Endothelial cell (in vitro differentiated cells): ENCODE measurements at places on chromosomes 7 and 10. TPM values are rescaled to one million over a fixed set of nuclear protein-coding genes. Genes with fewer than 3 reads are reported as not detected.

GRCh38 chr7:38306171-38306570, 32.7 kb upstream of the TARP start:
- no peaks in the 10 kb centered on the region for H3K4me1 ChIP-seq
- no peak overlapping the region for H3K4me3 ChIP-seq
- no peak for DNase-seq
- H3K27ac ChIP-seq: no peak overlapping the region

- H3K36me3 ChIP-seq: peaks cover 12% of the 10 kb centered on the region
- peaks cover 2% of the 10 kb centered on the region for H3K27me3 ChIP-seq
- no peak overlapping the region for H3K27ac ChIP-seq
- H3K4me3 ChIP-seq: no peak overlapping the region
- peaks cover 3% of the 10 kb centered on the region for H3K4me1 ChIP-seq
Measured at GRCh38 chr7:75711656-75712514, 26.9 kb downstream of the HIP1 start.

GRCh38 chr10:73873838-73874215, 528 bp downstream of the CAMK2G start:
- H3K4me1 ChIP-seq: peaks cover 11% of the 10 kb centered on the region
- H3K27me3 ChIP-seq: peaks cover 20% of the 10 kb centered on the region
- DNase-seq: no peak
- H3K4me3 ChIP-seq: no peak overlapping the region

DNA sequence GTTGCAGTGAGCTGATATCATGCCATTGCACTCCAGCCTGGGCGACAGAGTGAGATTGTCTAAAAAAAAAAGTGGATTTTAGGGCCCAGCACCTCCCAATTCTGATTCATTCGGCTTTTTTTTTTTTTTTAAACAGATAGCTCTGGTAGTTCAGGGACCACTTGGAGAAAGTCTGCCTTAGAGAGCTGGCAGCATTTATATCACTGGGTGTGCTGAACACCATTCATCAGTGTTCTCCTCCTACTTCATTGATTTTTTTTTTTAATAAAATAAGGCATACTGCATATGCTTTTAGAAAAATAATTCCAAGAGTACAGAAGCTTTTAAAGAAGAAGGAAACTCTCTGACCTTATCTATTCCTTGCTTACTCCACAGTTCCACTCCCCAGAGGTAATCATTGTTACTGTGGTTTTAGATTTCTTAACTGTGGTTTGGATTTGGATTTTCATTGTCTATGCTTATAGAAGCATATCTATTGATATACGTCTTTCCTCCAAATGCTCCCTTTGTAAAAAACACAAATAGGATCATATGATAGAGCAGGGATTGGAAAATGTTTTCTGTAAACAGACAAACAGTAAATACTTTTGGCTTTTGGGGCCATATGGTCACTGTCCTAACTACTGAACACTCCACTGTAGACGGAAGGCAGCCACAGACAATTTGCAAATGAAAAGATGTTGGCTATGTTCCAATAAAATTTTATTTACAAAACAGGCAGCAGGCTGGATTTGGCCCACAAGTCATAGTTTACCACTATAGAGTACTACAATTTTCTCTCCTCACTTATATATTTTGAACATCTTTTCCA, 21.1 kb upstream of the SAR1A start:
- H3K4me3 ChIP-seq: no peak overlapping the region
- no peaks in the 10 kb centered on the region for H3K36me3 ChIP-seq
- DNase-seq: no peak
- peaks cover 4% of the 10 kb centered on the region for H3K27me3 ChIP-seq
- no peak overlapping the region for H3K27ac ChIP-seq

DNA sequence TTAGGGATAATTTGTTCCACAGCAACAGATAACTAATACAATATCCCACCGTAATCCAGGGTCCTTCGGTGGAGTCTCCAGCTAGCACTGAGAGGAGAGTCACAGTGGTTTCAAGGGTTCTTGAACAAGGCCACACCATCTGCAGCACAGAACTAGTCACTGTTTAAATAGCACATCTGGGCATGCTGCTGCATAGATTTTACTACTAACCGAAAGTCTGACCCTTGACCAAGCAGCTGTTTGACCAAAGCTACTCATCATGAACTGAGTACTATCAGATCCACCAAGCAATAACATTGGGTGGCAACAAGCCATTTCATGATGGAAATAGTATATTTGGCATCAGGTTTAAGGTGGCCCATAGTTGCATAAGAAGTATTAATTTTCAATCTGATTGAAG, 53.2 kb downstream of the ANKMY2 start:
- no peak overlapping the region for H3K27ac ChIP-seq
- H3K4me1 ChIP-seq: peaks cover 13% of the 10 kb centered on the region
- H3K4me3 ChIP-seq: no peak overlapping the region
- no peak for DNase-seq

DNA sequence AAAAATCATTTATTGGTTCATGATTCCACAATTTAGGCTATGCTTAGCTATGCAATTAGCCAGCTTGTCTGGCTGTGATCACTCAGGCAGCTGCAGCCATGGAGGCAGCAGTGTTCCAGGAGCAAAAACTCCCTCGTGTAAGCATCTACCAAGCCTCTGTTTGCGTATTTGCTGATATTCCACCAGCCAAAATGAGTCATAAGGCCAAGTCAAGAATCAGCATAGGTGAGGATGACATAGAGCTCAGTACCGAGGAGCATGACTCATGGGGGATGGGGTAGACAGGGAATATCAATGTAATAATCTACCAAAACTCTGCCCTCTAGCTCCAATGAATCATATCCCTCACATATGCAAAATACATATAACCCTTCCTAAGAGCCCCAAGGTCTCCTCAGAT, 63.3 kb downstream of the IMMP2L start:
- H3K36me3 ChIP-seq: peaks cover 4% of the 10 kb centered on the region
- no peaks in the 10 kb centered on the region for H3K27me3 ChIP-seq
- peaks cover 5% of the 10 kb centered on the region for H3K4me1 ChIP-seq

DNA sequence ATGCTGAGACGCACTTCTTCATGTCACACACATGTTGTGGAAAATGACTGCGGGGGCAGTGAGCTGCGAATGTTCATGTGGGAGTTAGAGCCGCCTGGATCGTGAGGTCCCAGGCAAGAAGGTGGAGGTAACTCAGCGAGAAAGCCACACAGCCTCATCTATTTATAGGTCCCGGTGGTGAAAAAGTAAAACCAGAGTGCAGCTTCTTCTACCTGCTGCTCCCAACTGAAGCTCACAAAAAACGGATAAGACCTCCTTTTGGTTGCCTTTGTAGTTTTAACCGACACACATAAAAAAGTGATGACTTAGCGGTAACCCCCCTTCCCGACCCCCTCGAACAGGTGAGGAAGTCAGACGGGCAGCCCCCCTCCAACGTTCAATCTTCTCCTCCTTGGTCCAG, 276.9 kb downstream of the GATA3 start:
- no peaks in the 10 kb centered on the region for H3K36me3 ChIP-seq
- DNase-seq: no peak
- H3K4me1 ChIP-seq: peaks cover 14% of the 10 kb centered on the region
- H3K4me3 ChIP-seq: no peak overlapping the region

DNA sequence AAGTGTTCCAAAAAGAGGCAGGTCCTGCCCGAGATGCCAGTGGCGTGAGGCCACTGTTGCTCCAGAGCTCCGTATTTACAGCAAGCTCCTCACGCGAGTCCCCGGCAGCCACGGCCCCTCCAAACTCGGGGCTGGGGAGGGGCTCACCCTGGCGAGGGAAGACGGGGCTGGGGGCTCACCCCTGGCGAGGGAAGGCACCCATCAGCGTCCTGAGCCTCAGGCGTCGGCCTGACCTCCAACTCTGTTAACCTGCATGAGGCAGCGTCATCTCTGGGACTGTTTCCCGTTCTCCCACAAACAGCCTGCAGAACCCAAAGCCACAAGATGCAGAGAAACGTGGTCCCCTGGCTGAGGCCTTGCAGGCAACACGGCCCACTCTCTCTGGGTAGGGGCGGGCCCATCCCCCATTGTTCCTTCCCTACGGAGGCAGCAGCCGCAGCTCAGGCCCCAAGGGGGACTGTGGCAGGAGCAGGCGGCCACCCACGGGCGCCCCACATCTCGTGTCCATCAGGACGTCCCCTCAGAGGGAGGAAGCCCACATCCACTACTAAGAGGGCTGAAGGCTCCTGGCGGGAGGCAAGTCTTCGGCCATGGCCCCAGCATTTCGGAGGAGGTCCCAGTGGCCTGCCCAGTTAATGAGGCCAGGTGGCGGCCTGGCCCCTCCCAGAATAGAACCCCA, 4.2 kb upstream of the ADGRA1 start:
- peaks cover 3% of the 10 kb centered on the region for H3K4me1 ChIP-seq
- H3K4me3 ChIP-seq: no peak overlapping the region
- H3K27me3 ChIP-seq: peaks cover 12% of the 10 kb centered on the region
- H3K36me3 ChIP-seq: peaks cover 3% of the 10 kb centered on the region

DNA sequence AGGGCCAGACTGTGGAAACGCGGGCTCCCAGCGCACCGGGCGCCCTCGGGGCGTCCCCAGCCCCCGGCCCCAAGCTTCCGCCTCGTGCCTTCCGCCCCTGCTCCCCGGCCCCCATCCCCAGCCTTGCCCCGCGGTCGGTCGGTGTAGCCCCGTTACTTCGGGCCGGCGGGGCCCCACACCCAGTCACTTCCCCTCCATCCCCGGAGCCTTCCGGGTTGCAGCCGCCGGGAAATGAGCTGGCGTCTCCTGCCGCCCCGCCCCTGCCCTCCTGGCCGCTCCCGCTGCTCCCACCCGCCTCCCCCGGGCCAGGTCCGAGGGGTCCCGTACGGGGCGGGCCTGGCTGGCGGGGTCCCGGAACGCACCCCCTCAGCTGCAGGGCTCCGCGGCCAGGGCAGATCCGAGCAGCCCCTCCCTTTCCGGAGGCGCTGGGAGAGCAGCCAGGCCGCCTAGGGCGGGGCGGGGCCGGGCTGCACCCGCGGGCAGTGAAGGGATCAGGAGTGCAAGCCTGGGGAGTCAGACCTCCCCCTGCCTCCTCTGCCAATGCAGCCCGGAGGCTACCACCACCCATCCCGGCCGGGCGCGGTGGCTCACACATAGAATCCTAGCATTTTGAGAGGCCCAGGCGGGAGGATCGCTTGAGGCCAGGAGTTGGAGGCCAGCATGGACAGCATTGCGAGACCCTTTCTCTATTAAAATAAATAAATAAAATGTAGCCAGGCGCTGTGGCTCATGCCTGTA, 709 bp downstream of the ARPC1B start:
- H3K4me1 ChIP-seq: peaks cover 12% of the 10 kb centered on the region
- no peak overlapping the region for H3K27ac ChIP-seq
- peaks cover 7% of the 10 kb centered on the region for H3K27me3 ChIP-seq
- DNase-seq: peak; percentile 58
- H3K36me3 ChIP-seq: peaks cover 4% of the 10 kb centered on the region
- peak overlapping the region; percentile 78 for H3K4me3 ChIP-seq

- no peak for DNase-seq
- H3K27me3 ChIP-seq: peaks cover 7% of the 10 kb centered on the region
- H3K4me1 ChIP-seq: peaks cover 7% of the 10 kb centered on the region
- no peaks in the 10 kb centered on the region for H3K36me3 ChIP-seq
Measured at GRCh38 chr7:44222776-44223261, 22.0 kb downstream of the YKT6 start.

- H3K36me3 ChIP-seq: no peaks in the 10 kb centered on the region
- no peak overlapping the region for H3K4me3 ChIP-seq
- peaks cover 2% of the 10 kb centered on the region for H3K27me3 ChIP-seq
Measured at GRCh38 chr10:129882291-129883010, 81.6 kb downstream of the EBF3 start.

DNA sequence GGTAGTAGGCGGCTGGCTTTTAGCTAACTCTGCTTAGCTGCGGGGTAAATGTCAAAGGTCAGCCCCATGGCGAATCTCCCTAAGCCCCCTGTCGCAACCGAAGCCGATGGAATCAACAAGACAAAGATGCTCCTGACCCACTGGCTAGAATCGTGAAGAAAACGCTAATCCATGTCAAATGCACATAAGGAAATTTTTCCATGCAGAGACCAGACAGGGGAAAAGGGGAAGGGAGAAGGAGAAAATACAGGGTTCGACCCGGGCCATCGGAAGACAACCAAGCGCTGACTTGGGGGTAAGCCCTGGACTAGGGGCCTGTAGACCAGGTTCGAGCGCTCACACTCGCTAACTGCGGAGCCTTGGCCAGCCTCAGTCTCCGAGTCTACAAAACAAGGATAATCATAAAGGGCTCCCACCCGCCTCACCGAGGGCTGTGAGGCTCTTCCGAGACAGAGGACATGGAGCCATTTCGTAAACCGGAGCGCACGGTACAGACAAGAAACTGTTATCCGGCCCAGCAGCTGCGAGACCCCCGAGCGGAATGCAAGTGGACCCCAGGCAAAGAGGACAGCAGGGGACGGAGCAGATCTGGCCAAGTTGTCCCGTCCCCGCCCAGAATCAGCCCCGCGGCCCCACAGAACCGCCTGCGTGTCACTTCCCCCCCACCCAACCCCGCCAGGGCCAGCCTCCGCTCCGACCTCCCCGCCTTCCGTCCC, 507 bp downstream of the SAR1A start:
- H3K4me1 ChIP-seq: peaks cover 39% of the 10 kb centered on the region
- H3K36me3 ChIP-seq: peaks cover 8% of the 10 kb centered on the region
- H3K27ac ChIP-seq: peak overlapping the region; percentile 90

GRCh38 chr10:15168786-15169554, 477 bp upstream of the NMT2 start:
- H3K27me3 ChIP-seq: peaks cover 2% of the 10 kb centered on the region
- peak; percentile 98 for DNase-seq
- H3K36me3 ChIP-seq: peaks cover 3% of the 10 kb centered on the region
- peaks cover 12% of the 10 kb centered on the region for H3K4me1 ChIP-seq
- peak overlapping the region; percentile 64 for H3K27ac ChIP-seq

DNA sequence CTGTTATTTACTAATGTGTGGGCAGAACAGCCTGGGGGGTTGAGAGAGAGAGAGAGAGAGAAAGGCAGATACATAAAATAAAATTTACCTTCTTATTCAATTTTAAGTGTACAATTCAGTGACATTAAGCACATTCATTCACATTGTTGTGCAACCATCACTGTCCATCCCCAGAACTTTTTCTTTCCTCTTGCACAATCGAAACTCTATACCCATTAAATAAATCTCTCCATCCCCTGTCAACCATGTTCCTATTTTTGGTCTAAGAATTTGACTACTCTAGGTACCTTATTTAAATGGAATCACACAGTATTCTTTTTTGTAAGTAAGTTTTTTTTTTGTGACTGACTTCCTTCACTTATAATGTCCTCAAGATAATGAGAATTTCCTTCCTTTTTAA, 181.6 kb downstream of the SND1 start:
- H3K27me3 ChIP-seq: peaks cover 16% of the 10 kb centered on the region
- no peak for DNase-seq
- H3K27ac ChIP-seq: peak overlapping the region; percentile 70
- peaks cover 74% of the 10 kb centered on the region for H3K4me1 ChIP-seq

DNA sequence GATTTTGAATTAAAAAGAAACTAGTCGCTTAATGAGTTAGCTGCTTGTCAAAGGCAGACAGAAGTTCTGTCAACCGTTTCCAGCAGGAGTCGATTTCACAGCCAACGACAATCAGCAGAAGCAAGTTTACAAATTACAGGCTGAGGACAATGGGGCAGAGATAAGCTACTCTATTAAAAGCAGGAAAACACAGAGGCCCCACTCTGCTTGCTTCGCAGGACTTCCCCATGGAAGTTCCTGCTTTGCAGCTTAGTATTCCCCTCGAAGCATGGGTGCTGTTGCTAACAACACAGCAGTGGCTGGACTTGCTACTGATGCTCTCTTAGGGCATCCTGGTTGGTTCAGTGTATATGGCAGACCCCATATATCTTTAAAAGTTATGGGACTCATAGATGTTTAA, 50.8 kb upstream of the KLF6 start:
- peaks cover 17% of the 10 kb centered on the region for H3K4me1 ChIP-seq
- H3K4me3 ChIP-seq: no peak overlapping the region
- DNase-seq: peak; percentile 45
- no peaks in the 10 kb centered on the region for H3K27me3 ChIP-seq

The NANOS1 gene
- 1.2 TPM for total RNA-seq

The LLCFC1 gene
- not detected for total RNA-seq

The FAM24B gene
- total RNA-seq: 2.7 TPM

The RP9 gene
- 25.4 TPM for total RNA-seq

The ASZ1 gene
- not detected for total RNA-seq

The OR2A42 gene
- total RNA-seq: 0.08 TPM

The TMEM178B gene
- total RNA-seq: 0.28 TPM

The OR13A1 gene
- not detected for total RNA-seq
